ENCODE measurements at places on chromosomes 2 and 18. TPM values are rescaled to one million over a fixed set of nuclear protein-coding genes. Genes with fewer than 3 reads are reported as not detected.
A peak's percentile ranks its signal among the peaks of the same experiment; 100 is the strongest.

DNA sequence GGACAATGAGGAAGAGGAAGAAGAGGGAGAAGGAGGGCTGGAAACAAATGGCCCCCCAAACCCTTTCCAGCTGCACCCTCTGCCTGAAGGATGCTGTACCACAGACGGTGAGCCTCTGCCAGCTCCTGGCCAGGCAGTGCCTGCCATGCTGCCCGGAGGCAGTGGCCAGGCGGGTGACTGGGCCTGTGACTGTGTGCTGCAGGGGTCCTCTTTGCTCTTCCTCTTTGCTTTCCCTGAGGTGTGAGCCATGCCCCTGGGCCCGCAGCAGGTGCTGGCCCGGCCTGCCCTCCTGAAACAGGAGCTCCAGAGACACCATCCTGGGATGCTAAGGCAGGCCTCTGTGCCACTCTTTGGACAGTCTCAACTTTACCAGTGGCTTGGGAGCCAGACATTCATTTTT lies 28.6 kb downstream of the GREB1 start:
- DNase-seq: no peak

DNA sequence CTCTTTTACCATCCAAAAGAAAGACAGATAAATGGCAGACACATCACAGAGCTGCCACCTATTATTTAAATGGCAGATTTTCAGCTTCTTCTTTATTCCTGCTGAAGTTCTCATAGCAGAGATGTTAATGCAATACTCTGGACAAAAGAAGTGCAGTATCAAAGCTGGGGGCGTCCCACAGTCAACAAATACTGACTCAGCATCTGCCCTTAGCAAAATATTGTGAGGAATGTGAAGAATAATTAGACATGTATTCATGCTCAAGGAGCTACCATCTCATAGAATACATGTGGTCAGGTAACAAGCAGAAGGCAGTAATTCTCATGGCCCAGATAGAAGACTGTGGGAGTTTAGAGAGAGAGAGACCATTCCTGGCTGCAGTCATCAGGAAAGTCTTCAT lies 108.0 kb upstream of the TANK start:
- no peak for DNase-seq

- DNase-seq: no peak
Observed at GRCh38 chr2:42096869-42097591, 49.2 kb downstream of the PKDCC start.

GRCh38 chr2:80135001-80135400 lies 169.6 kb downstream of the LRRTM1 start:
- no peak for DNase-seq

DNA sequence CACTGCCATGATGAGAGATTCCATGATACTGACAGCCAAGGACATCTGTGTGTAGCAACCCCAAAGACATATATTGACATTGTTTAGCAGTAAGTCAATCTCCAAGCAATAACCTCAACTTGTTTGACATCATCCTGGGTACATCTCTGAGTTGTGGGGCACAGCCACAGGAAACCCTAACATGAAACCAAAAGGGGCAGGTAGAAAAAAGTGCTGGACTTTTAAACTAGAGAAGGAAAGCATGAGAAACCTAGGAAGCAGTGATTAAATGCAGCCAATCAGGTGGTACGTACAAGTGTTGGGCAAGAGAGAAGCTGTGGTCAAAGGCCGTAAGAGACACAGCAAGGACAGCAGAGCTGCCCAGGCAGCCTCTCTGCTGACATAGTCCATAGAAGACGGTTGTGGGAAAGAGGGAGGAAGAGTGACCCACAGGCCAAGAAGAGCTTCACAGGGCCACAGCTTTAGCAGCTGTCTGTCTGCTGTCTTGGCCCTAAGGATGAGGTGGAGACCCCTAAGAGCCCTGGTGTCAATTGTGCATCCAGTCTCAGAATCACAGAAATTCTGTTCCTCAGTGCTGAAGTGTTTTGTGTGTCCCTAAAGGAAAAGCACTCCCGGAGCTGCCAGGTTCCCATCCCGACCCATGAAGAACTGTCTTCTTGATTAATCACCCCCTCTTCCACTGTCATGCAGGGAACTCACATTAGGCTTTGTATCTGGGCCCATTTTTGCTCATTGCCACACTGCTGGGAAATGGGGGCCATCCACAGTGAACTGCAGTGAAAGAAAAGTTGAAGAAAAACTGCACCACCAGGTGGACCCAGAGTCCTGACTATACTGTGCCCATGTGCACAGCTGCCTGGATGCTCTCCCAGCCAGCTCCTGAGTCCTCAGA lies 25.4 kb upstream of the CHN1 start:
- no peak for DNase-seq

DNA sequence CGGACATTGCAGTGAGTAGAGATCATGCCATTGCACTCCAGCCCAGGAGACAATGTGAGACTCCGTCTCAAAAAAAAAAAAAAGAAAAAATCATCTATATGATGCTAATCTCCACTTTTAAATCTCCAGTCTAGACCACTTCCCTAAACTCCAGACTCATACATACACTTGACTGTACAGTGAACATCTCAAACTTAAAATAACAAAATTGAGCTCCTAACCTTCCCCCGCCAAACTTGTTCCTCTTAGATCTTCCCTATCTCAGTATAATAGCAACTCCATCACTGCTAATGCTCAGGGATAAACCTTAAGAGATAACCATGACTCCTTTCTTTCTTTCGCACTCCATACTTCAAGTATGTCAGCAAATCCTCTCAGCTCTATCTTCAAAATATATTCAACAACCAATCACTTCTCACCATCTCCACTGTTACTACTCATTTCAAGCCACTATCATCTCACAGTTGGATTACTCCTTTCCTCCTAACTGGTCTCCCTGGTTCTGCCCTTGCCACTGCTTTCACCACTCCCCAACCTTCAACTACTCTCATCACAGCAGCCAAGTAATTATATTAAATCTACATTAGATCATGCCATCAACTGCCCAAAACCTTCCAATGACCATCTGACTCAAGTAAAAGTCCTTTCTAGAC lies 12.0 kb downstream of the MEMO1 start:
- no peak for DNase-seq

DNA sequence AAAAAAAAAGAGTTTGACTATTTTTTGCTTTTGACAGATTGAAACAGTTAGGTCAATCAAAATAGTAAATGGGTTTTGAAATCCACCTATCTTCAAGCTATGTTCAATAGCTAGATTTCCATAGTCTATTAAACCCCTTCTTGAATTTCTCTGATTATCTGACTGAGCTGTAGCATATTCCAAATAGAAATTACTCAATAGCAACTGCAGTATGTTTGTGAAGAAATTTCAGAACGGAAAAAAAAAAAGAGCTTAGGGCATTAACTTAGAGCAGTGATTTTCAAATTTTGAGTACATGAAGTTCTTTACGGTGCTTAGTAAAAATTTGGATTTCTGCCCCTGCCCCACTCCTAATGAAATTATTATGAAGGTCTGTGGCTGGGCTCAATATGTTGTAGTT lies 432.3 kb downstream of the LRP1B start:
- no peak for DNase-seq

DNA sequence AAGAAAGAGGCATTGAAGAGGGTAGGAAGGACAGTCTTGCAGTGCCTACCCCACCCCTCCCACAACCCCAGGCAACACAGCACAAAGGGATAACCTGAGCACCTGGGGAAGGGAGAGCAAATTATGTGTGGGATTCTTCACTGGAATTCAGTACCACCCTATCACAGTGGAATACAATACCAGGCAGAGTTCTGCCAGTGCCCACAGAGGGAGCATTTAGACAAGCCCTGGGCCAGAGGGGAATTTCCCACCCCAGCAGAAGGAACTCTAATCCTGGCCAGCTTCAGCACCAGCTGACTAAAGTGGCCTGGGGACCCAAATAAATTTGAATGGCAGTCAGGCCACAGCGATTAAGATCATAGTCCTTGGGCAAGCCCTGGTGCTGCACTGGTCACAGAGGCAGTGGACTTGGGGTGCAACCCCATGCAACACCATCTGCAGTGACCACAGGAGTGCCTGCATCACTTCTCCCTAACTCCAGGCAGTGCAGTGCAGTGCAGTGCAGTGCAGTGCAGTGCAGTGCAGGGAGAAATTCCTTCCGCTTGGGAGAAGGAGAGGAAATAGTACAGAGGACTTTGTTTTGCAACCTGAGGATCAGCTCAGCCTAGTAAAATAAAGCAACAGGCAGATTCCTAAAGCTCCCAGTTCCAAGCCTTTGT lies 147.8 kb upstream of the SRD5A2 start:
- DNase-seq: no peak

- no peak for DNase-seq
Observed at GRCh38 chr2:6810961-6811360, 54.7 kb downstream of the CMPK2 start.

DNA sequence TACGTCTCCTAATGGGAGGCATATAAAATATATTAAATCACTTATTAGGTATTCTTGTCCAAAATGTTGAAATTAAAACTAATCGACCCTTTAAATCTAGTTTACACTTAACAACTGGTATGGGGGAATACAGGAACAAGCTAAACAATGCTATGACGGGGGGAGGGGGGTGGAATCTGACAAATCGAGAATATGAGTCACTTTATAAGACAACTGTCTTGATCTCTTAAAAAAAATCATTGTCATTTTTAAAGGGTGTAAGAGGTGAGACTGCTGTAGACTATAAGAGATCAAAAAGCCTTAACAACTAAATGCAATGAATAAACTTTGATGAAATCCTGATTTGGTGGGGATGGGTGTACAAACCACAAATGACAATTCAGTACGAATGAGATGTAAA lies 6.0 kb downstream of the MAP3K2 start:
- DNase-seq: no peak

DNA sequence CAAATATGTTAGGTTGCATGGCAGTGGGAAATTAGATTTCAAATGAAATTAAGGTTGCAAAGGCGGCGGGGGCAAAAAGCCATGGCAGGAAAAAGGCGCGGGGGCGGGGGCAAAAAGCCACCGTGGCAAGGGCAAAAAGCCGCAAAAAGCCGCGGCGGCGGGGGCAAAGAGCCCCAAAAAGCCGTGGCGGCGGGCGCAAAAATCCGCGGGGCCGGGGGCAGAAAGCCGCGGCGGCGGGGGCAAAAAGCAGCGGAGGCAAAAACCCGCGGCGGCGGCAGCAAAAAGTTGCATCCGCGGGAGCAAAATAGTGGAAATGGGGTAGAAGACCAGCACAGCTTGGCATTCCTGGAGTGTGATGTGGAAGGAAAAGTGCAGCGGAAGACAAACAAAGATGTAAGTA lies 417.1 kb downstream of the ANKRD30B start:
- no peak for DNase-seq

DNA sequence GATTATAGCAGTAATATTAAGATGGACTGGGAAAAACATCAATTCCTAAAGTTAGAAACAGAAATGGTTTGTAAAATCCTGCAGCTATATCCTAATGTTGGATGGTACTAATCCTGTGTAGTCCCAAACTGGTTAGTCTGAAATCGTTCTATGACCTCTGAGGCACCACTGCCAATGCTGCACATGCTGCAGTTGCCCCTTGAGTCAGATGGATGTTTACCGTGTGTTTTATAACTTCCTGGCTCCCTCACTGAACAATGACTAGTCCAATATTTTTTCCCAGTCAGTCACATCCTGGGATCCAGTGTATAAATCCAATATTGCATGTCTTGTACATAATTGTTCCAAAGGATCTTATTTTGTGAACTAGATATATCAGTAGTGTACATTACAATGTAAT lies 226.7 kb upstream of the PKDCC start:
- DNase-seq: no peak

GRCh38 chr18:45670281-45670962 lies 53.6 kb upstream of the SLC14A1 start:
- DNase-seq: peak; percentile 42

- no peak for DNase-seq
Observed at GRCh38 chr2:25664183-25664964, 9.0 kb downstream of the DTNB start.

- DNase-seq: peak; percentile 15
Observed at GRCh38 chr2:65129286-65129825, 550 bp downstream of the RAB1A start.

DNA sequence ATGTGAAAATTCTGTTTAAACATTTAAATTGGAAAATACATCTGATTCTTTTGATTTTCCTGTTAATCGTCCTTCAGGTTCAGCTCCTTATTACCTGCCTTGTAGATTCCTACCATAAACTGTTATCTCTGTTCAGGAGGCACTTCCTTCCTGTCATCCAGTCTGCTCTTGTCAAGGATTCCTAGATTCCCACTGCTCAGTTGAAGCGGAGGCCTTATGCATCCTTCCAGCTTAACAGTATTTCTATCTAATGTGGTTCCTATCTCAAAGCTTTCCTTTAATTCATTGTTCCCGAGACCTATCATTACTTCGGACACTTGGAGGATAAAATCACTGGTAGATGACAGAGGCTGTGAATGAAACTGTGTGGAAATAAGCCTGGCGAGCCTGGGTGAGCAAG lies 12.0 kb downstream of the SPAG16 start:
- DNase-seq: no peak

- DNase-seq: no peak
Observed at GRCh38 chr2:239256350-239256743, 144.5 kb downstream of the HDAC4 start.

DNA sequence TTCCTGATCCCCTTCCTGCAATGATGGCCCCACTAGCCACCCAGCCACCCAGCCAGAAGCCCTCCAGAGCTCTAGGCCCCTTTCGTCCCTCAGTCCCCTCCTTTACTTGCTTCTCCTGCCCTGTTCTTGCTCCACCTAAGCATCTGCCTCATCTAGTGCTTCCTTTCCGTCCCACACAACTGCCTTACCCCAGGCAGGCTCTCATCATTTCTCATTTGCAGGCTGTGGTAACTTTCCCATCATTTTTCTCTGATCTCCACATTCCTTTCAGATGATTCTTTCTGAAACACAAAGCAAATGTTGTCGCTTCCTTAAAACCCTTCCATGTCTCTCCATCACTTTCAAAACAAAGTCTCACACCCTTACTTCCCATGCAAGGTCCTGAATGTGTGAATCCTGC lies 459.8 kb downstream of the METTL4 start:
- DNase-seq: no peak

GRCh38 chr2:107336526-107336925 lies 450.6 kb upstream of the ST6GAL2 start:
- DNase-seq: no peak

GRCh38 chr2:95328358-95329125 lies 31.4 kb downstream of the KCNIP3 start:
- no peak for DNase-seq

DNA sequence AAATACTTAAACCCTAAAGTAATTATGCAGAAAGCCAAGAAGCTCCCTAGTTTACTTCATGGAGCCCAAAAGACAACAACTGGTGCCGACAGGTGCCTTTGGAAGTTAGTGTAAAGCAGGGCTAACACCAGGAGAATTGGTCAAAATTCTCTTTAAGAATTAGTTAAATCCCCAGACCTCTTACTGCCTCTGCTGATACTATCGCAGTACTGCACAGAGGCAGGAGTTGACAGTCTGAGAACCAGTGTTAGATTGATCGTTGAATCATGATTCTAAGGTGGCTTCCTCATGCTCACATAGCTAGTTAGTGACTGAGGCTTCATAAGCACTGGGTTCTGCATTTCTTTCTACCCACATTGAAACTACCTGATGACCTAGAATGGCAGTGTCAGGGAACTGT lies 445.0 kb downstream of the XIRP2 start:
- DNase-seq: no peak

- no peak for DNase-seq
Observed at GRCh38 chr2:8679827-8680731, 1.8 kb upstream of the ID2 start.

ASB18 gene
- not detected for total RNA-seq

EML6 gene
- total RNA-seq: 1.8 TPM

COL5A2 gene
- 1.1 TPM for total RNA-seq

SULT1C4 gene
- not detected for total RNA-seq

ICA1L gene
- 0.58 TPM for total RNA-seq

GPR35 gene
- total RNA-seq: 6.3 TPM

MC5R gene
- total RNA-seq: not detected
